ENCODE measurements at places on chromosomes 7 and 10.
A peak's percentile ranks its signal among the peaks of the same experiment; 100 is the strongest.

DNA sequence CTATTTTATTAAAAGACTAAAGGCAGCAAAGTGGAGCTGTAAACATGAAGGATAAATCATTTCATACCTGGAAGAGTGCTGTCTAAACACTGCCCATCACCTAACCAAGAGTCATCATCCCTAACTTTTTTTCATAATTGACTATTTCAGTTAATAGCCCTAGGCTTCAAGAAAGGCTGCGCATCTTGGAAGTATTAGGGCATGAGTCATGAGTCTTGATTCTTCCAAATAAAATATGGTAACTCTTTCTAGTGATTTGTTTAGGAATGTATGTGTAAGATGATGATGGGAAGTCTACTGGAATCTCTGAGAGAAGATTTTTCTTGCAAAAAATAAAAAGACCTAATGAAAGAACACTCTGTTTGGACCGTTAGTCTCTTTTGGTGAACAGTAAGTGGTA is 207.7 kb upstream of the AHR start:
- no peak for DNase-seq

DNA sequence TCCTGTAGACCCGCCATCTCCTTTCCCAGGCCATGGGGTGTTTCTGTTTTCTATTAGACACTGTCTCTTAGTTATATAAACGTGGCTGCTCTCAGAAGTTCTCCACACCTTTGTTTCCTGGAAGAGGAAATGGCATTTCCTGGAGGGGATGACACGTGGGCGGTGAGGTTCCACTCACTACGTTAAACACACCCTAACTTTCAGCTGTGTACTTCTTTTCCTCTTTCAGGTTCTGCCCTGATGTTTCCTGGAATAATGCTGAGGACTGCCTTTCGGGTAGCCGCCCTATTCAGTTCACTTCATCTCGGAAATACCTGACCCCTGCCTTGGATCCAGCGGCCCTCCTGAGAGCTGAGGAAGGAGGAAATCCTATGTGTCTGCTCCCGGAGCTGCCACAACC is 3.4 kb upstream of the PRKCQ start:
- no peak for DNase-seq

GRCh38 chr10:8130973-8131911 is 76.8 kb downstream of the GATA3 start:
- DNase-seq: peak; percentile 25

DNA sequence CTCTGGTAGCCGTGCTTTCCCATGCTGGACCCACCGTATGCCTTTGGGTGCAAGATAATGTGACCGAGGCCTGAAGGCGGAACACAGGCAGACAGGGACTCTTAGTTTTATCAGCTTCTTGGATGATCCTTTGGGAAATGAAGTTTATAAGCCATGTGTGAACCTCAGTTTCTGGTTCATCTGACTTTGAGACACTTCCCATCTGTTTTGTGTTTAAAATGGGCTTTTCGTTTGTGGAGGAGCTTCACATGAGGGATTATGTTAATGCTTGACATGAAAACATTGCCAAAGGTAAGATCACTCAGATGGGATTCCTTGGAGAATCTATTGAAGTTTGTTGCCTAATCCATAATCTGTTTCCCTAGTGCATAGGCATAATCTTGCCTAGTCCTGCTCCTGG is 249.8 kb upstream of the LYZL1 start:
- DNase-seq: no peak

GRCh38 chr10:36375107-36375506 is 733.0 kb upstream of the FZD8 start:
- DNase-seq: no peak

GRCh38 chr10:117680601-117681000 is 138.1 kb downstream of the EMX2 start:
- no peak for DNase-seq

DNA sequence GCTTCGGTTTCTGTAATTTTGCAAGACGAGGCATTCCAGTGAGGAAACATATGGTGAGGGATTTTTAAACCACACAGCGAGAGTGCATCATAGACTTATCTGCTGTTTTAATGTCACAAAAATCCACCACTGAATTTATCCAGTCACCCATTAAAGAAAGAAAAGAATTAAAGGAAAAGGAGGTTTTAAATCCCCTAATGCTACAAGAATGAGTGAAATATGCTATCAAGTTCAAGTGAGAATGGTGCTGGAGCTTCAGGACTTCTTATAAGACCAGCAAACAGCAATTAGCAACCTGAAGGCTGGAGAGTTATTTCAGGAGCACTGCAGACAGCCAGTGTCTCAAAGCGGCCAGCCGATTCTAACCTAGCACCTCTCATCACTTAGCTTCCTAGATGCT is 439.1 kb upstream of the MGMT start:
- DNase-seq: no peak

- no peak for DNase-seq
Observed at GRCh38 chr10:17141504-17142229, 12.1 kb upstream of the CUBN start.

DNA sequence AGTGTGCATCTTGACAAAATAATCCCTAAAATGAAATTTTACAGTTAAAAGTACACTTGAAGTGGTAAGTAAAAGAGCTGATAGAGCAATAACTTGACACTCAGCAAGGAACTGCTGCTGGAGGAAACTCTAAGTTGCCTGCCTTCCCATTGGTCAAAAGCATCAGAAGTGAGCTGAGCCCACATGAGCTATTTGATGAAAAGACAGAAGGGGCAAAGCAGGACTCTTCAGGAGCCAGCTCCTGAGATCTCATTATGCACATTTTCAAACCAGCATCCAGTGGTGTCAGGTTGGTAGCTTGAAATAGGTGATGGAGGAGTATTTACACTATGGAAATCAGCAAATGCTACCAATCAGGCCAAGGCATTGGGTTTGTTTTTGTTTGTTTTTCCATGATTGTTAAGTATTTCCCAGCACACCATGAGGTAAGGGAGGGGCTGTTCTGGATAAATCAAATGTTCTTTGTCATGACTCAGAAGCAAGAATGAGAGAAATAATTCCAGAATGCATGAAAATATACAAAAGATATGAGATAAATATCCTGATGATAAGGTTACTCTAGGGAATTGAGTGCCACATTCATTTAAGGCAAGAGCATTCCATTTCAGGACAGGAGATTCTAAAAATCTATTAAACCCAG is 316.6 kb downstream of the SNX13 start:
- DNase-seq: no peak

- DNase-seq: no peak
Observed at GRCh38 chr10:96397902-96398301, 39.1 kb upstream of the OPALIN start.

- no peak for DNase-seq
Observed at GRCh38 chr7:27351137-27351536, 108.5 kb downstream of the EVX1 start.

- DNase-seq: peak; percentile 76
Observed at GRCh38 chr10:70974351-70974901, 86.1 kb upstream of the PCBD1 start.

DNA sequence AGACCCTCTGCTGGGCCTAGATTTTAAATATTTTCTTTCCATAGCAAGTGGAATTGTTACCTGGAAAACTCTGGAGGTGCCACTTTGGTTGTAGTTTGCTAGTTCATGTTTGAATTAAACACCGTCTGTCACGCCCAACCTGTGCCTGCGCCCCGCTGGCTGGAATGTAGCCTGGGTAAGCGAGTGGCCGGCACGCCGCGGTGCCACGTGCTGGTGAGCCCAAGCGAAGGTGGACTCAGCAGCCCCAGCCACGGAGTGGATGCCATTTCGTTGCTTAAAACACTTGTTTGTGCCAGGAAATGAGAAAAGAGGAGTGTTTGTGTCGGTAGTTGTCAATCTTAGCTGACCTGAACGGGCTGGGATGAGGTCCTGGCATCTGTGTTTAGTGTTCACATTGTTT is 2.7 kb downstream of the GET4 start:
- no peak for DNase-seq

All from retinal pigment epithelial cell (primary cell).